ENCODE measurements at places on chromosomes 12 and 14.

DNA sequence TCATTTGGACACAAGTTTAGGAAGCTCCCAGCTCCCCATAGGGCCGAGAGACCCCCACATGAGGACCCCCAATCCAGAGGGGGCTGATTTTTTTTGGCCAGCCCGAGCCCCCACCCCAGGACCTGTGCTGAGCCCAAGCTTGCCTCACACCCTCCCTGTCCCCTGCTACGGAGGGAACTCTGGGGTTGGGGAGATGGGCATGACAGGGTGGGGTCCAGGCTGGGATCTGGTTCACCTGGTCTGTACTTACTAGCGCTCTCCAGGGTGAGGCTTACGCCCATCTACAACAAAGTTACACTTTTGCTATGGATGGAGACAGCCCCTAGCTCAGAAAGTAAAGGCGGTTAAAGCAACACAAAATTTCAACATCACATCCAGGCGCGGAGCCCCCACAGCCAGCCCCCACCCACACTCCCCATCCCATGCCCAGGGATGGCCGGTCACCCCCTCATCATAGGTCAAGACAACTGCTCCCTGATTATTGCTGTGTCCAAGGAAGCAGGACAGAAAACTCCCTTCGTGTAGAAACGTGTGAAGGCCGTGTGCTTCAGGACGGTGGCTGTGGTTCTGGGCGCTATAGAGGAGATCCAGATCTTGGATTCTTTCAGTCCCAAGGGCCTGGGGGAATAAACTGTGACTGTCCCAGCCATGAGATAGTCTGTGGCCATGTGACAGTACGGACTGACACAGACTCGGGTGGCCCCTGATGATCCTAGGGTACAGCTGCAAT, 10.7 kb downstream of the SLC25A29 start:
- DNase-seq, result no peak

DNA sequence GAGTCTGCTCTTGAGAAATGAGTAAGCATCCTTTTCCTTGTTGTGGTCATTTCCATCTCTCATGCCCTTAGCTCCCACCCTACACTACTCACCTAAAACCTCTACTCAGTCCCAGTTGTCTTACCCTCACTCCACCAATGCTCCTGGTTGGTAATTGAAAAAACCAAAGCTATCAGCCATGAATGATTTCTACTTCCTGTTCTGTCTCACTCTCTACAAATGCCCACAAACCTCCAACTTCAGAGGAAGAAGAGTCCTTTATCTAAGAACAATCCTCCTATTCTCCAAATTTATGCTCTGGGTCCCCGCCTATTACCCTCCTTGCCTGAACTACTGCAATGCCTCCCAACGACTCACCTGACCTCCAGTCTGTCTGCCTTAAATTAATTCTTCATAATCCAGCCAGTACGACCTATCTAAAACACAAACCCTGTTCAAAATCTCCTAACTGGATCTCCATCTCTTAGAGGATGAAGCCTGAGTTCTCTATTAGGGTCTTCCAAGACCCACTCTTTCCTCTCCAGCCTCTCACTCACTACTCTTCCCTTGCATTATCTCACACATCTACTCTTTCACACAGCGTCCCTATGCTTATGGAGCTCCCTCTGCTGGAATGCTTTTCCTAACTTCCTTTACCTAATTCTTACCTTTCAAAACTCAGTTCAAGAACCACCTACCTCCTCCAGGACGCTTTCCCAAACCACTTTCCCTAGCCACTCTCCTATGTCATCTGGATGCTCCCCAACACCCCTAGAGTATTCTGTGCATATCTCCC, 2.2 kb downstream of the DHRS1 start:
- no peak for DNase-seq

DNA sequence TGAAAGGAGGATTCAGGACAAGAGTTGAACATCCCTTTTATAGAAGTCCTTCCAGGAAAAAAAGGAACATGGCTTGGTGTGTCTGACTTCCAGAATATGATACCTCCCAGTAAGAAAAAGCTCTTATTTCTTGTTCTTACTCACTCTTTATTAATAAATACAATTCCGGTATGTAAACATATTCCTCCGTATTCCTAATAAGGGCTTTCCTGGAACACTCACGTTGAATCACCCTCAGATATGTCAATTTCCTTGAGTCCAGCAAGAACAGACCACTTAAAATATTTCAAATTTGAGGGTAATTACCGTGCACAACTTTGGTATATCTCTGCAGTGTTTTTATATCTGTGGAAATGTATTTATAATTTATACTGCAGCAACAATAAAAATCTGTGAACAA, 385.6 kb downstream of the SYT1 start:
- DNase-seq, result no peak

GRCh38 chr12:111792155-111792855, 25.6 kb downstream of the ALDH2 start:
- no peak for DNase-seq

- DNase-seq, result no peak
Observed at GRCh38 chr12:85661461-85662206, 174.6 kb downstream of the RASSF9 start.
